ENCODE measurements at places on chromosomes 2 and 18.

DNA sequence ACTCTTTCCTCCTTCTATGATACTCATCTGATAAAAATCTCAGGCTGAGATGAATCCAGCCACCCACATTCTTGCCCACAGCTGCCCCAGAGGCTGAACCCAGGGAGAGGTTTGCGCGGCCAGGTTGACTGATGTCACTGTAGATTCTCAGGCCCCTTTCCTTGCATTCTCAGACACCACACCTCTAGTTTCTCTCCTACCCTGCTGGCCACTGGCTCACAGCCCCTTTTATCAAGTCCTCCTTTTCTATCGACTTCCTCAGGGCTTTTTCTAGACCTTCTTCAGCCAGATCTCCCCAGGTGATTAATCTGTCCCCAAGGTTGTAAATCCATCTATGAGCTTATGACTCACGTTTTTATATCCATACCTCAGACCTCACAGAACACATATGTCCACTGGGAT lies 99.8 kb downstream of the TACR1 start:
- DNase-seq, result no peak

DNA sequence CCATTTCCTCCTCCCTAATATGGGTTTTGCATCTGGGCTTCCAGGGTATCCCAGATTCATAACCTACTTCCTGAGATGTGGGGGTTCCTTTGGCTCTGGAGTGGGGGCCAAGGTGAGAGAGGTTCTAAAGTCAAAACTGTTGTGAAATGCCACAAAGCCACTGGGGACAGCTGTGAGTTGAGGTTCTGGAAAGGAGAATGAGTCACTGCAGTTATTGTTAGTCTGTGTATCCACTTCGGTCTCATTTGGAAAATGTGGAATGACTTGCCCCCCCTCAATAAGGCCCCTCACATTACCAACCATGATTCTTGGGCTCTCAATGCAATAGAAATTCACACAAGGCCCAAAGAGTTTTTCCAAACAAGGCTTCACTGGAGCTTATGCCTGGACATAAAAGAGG lies 51.1 kb upstream of the LGALSL start:
- DNase-seq, result no peak

DNA sequence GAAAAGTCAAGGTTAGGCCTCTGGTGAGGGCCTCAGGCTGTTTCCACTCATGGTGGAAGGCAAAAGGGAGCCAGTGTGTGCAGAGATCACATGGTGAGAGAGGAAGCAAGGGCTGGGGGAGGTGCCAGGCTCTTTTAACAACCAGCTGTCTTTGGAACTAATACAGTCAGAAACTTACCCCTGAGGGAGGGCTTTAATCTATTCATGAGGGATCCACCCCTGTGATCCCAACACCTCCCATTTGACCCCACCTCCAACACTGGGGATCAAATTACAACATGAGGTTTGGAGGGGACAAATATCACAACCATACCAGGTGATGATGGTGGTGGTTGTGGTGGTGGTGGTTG lies 10.9 kb downstream of the POLI start:
- DNase-seq, result no peak

DNA sequence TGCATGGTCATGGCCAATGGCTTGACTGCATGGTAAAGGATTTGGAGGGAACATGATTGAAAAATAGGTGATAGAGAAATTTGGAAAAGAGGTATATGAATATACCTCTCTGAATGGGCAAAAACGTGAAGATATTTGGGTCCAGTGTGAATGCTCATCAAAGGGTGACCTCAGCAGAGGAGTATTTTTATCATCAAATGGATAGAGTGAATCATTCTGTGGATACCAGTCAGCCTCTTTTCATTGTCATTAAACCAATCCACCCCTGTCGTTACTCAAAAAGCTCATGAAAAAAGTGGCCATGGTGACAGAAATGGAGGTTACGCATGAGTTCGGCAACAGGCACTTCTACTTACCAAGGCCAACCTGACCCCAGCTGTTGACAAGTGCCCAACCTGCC lies 1074.7 kb downstream of the TSN start:
- no peak for DNase-seq

DNA sequence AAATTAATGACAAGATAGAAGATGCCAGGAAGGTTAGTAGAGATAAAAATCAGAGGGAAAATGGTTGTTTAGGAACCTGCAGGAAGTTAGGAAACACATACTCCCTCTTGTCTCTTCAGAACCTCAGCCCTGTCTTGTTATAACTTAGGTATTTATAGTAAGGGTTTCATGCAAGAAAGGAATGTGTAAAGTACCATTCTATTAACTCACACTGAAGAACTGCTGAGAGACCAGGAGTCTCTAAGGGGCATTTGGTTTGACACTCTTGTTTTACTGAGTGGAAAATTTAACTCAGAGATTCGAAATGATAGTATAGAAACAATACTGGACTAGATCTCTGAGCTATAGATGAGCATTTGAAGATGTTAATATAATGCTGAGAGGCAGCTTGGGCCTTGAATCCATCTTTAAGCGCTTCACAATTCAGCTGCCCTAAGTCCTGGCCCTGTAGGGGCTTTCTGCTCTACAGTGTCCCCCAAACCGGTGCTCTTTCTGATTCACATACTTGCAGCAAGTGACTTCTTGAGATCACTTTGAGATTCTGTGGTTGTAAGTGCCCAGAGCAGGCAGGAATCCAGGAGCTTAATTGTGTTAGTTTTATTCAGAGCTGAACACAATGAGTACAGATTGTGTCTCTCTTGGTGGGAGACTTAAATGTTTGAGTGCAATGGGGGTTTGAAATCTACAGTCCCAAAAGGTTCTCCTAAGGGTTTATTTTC lies 235.0 kb upstream of the RGPD4 start:
- no peak for DNase-seq

DNA sequence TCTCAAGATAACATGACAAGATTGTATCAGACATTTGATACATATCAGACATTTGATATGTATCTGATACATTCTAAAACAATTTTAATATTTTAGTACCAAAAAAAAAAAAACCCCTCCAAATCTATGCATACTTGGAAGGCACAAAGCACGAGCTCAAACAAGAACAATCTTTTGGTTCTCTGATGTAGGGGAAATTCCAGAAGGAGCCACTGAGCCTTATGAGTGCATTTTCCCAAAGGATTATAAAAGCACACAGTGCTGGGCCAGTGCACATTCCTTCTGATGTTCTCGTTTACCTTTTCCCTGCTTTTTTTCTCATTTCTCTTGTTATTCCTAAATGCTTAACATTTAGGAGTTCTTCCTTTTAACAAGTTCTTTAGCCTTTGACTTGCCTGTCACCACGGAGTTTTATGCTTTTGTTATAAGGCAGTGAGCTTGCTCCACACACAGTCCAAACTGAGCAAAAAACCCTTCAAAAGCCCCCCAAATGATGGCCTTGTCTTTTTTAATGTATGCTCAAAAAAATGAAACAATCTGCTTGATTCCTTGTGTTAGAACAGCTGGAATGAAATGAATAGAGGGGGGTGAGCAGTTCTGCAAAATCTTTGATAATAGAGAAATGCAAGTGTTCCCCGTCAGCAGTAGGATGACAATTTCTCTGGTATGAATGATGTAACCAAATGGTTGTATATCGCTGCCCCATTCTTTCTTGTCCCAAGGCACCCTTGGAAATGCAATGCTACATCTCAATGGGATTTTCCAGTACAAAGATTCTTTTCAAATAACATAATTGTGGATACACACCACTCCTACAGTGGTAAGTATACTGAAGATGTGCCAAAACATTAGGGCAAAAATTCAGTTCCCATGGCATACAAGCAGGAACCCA lies 597.2 kb upstream of the ZEB2 start:
- DNase-seq, result no peak

- no peak for DNase-seq
Observed at GRCh38 chr2:236170590-236171165, 2.5 kb upstream of the GBX2 start.

GRCh38 chr2:12120281-12121150 lies 374.1 kb downstream of the LPIN1 start:
- no peak for DNase-seq

GRCh38 chr2:41899189-41899588 lies 148.6 kb upstream of the PKDCC start:
- no peak for DNase-seq

DNA sequence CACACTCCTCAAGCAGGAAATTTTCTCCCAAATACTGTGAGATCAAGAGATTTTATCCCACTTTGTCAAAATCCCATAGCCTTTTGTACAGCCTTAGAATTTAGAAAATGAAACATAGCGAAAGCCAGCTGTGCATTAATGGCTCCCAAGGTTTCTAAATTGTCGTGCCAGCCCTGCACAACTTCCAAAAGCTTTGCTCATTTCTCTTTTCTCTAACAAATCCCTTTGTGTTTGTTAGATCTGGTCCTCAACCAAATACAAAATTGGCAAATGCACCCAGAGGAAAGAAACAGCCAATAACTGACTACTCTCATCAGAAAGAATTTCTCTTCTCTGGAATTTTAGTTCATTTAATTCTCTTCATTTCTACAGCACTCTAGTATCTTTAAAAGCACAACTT lies 361.1 kb downstream of the INSIG2 start:
- DNase-seq, result no peak

DNA sequence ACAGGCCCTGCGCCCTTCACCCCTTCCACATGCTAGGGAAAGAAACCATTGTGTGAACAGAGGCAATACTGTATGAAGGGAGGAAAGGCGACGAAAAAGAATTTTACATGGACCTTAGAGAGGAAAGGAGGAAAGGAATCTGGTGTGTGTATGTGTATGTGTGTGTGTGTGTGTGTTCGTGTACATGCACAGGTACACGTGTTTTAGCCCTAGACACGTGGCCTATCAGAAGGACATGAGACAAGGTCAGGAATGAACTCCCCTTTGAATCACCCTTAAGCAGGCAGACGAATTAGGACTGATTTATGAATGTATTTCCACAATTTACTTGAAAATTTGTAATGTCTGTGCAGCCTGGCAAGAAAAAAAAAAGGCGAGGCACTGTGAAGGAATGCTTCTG lies 276.0 kb downstream of the ZNF516 start:
- no peak for DNase-seq

Data from activated CD4-positive, alpha-beta T cell treated with anti-CD3 and anti-CD28 coated beads for 4 hours (primary cell).